Epithelial cell of umbilical artery (primary cell): ENCODE measurements at places on chromosomes 5 and 9. TPM values are rescaled to one million over a fixed set of nuclear protein-coding genes. Genes with fewer than 3 reads are reported as not detected.

Gene ROR2
- under 0.01 TPM in 2 replicates for total RNA-seq

Gene SLC36A3
- total RNA-seq: not detected in 2 replicates

Gene RGS3
- 321 and 369 TPM in 2 replicates for total RNA-seq

Gene ARHGAP26
- total RNA-seq: 8.1 and 12.8 TPM in 2 replicates

Gene PCSK1
- 0.32 and 0.61 TPM in 2 replicates for total RNA-seq

Gene TRPM3
- 0.46 and 1.6 TPM in 2 replicates for total RNA-seq

Gene SLC6A7
- not detected in 2 replicates for total RNA-seq
